H9 (cell line): ENCODE measurements at places on chromosomes 1 and 21.

- no peak for DNase-seq
Observed at GRCh38 chr21:29168891-29169315, 38.5 kb downstream of the MAP3K7CL start.

- no peak for DNase-seq
Observed at GRCh38 chr1:42970143-42970542, 11.5 kb upstream of the SLC2A1 start.

DNA sequence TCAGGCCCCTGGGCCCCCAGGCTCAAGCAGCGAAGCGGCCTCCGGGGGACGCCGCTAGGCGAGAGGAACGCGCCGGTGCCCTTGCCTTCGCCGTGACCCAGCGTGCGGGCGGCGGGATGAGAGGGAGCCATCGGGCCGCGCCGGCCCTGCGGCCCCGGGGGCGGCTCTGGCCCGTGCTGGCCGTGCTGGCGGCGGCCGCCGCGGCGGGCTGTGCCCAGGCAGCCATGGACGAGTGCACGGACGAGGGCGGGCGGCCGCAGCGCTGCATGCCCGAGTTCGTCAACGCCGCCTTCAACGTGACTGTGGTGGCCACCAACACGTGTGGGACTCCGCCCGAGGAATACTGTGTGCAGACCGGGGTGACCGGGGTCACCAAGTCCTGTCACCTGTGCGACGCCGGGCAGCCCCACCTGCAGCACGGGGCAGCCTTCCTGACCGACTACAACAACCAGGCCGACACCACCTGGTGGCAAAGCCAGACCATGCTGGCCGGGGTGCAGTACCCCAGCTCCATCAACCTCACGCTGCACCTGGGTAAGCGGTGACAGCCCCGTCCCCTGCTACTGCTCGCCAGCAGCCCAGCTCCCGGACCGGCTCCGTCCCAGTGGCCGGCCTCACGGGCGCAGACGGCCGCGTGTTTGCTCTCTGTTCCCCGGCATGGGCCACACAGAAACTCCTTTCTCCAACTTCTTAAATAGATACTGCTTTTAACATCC lies 539 bp downstream of the LAMC1 start:
- DNase-seq: peak; percentile 90

DNA sequence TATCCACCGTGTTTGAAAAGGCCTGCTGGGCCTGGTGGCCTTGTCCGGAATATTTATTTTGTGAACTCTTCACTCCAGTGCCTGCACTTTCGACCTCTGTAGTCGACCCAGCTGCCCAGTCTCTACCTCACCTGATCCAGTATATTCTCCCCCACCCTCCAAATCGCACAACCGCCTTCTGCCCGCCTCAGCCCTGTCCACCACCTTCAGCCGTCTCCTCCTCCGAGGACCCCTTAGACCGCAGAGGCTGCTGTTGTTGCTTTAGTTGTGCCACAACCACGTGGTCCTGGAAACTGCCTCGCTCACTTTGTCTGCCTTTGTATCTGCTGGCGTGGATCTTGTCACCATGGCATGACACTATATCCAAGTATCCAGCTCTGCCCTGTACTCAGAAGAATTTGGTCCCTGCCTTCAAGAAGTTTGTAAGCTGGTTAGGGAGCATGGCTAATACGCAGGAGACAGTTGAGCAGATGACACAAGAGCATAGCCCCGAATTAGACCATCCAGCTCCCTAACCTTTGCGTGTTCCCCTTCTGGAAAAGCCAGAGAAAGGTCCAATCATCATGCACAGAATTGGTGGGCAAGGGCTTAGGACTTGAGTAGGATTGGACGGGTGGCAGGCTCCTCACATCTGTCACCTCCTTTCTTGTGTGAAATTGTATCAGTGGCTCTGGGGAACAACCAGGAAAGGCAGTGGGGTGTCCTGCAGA lies 1.5 kb downstream of the PHGDH start:
- peak; percentile 39 for DNase-seq

DNA sequence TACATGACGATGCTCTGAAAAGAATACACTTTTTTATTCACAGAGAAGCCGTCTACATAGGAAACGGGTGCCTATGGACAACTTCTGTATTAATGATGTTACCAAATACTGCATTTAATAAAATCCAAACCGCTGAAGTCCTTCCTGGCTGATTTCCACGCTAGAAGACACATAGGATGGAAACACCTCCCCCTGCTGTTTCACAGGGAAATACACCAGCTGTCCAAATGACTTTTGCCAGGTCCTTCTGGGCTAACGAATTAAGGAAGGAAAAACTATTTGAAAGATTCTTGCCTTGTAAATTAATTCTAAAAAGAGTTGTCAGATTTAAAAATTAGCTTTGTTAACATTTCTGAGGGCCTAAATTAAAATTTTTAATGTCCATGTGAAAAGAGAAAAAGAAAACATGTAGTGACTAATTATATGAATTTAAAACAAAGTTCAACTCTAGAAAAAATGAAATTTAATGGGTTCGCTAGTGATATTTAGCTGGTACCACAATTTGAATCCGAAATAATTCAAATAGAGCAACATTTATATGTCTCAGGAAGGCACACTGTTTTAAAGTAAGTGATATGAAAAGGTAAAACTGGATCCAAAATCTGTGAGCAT lies 146.0 kb downstream of the RERE start:
- DNase-seq: no peak

- no peak for DNase-seq
Observed at GRCh38 chr1:51237351-51238033, 1.4 kb downstream of the RNF11 start.

- no peak for DNase-seq
Observed at GRCh38 chr1:183236158-183236725, 50.2 kb downstream of the LAMC2 start.

DNA sequence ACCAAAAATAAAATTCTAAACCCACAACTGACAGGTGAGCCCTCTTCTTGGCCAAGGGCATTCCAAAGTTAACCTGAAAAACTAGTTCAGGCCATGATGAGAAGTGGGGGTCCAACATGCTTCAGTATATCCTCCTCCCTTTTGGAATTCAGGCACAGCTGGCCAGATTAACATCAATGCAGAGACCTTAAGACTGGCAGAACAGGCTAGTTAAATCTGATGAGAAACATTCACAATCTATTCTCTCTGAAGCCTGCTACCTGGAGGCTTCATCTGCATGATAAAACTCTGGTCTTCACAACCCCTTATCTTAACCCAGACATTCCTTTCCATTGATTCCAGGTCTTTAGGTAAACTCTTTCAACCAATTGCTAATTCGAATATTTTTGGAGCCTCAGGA lies 26.7 kb upstream of the ZBTB8B start:
- peak; percentile 72 for DNase-seq
